Activated T-helper 17 cell treated with anti-CD3 and anti-CD28 coated beads, Interleukin-2, amount 50 U/mL, for 72 hours (primary cell): ENCODE measurements at places on chromosomes 11 and 22.
A peak's percentile ranks its signal among the peaks of the same experiment; 100 is the strongest.

- no peak for ATAC-seq
Observed at GRCh38 chr11:96033095-96033494, 109.2 kb upstream of the MTMR2 start.

DNA sequence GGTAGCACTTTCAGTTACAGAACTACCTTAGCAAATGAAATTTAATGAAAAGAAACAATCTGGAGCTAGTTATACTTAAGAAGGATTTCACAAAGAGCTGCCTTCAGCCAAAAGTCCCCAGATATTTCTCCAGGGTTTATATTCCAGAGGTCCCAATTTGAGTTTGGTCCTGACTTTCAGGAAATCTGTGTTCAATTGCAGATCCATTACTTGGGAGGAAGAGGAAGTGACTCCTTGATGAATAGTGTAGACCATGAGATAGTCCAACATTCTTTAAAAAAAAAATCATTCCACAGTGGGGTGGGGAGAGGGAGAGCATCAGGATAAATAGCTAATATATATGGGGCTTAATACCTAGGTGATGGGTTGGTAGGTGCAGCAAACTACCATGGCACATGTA lies 117.6 kb upstream of the ARHGAP20 start:
- no peak for ATAC-seq

DNA sequence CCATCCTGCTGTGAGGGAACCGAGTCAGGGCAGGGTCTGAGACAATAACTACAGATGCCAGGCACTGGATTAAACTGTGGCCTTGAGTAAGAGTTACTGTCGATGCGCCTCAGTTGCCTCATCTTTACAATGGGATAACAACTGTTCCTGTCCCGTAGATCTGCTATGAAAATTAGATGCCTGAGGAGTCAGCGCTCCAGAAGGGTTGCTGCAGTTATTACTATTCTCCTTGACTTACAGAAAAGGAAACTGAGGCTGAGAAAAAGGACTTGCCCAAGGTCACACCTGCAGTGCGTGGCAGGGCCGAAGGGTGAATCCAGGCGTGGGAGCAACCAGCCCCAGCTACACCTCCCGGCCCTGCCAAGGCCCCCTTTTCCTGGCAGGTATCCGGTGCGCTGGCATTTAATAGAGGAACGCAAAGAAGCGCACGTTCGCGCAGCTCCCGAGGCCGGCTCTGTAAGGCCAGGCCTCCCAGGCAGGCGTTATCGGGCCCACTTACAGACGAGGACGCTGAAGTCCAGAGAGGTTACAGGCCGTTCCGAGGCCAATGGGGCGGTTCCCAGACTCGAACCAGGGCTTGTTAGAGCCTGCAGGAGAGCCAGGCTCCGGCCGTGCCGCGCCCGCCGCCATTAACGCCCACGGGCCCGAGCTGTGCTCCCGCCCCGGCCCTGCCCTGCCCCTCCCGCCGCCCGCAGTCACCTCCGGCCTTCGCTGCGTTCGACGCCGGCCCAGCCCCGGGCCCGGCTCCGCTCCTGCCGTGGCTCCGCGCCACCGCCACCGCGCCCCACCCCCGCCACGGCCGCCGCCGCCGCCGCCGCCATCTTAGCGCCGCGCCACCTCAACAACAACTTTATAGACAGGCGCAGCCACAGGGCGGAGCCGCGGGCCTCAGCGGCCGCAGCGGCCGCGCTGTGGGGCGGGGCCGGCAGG lies at the start of gene C11orf68:
Gene C11orf68 (minus strand): TSS at position 852 of the 930 bp plus-strand sequence. CDS start 31 bp downstream, at position 821.
- ATAC-seq: peak; percentile 81

DNA sequence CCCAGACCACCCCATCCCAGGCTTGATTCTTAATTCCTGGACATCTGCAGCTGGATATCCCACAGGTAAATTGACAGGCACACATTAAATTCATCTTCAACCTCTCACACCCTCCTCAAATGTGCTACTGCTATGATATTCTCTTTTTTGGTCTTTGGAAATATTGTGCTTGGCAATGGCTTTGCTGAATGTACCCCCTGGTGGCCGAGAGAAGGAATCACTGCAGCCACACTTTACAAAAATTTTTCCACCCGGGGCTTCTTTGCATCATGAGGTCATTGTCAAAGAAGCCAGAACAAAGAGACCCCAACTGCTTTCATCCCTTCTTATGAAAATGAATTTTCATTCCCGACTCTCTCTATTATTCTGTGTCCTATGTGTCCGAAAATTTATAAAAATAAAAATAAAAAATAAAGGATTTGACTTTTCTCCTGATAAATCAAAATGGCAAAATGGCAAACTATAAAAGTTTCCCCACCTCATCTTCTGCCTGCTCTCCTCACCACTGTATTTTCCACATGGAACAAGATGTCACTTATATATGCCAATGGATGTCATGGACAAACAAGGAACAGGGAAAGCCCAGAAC lies 15.0 kb upstream of the CYB5R2 start:
- ATAC-seq: no peak

DNA sequence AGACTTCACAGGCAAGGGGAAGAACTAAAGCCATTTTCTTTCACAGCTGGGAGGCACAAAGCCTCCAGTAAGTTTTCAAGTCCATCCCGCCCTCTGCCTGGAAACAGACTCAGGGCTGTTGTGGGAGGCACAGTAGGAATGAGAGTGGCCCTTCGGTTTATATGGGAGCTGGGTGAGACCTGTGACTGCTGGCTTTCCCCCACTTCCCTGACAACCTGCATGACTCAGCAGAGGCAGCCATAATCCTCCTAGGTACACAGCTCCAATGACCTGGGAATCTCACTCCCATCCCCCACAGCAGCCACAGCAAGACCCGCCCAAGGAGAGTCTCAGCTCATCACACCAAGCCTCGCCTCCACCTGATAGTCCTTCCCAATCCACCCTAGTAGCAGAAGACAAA lies 12.1 kb upstream of the TMEM45B start:
- ATAC-seq: no peak

GRCh38 chr11:37306563-37306962 lies 708.5 kb upstream of the RAG2 start:
- ATAC-seq: no peak

DNA sequence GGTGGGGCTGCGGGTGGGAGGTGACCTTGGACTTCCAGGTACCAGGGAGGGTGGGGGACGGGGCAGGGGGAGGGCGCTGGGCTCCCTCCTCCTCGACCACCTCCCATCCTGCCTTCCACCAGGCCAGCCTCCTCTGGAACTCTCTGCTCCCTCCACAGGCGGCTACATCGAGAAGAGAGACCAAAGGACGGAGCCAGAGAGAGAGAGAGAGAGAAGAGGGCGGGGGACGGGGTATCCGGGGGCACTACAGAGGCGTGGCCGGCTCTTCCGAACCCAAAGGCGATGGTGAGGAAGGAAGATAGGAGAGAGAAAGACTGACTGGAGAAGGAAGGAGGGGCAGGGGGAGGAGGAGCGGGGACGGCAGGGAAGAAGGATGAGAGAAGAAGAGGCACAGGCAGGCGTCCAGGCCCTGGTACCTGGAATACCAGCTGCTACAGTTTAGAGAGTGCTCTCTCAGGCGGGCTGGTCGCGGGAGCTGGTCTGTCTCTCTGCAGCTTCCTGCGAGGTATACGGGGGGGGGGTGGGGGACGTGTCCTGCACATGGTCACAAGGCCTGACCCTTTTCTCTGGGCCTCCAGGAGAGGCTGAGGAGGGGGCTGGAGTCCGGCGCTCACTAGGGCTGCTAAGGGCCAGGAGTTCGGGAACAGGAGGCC lies 38.0 kb downstream of the IGSF9B start:
- ATAC-seq: no peak

DNA sequence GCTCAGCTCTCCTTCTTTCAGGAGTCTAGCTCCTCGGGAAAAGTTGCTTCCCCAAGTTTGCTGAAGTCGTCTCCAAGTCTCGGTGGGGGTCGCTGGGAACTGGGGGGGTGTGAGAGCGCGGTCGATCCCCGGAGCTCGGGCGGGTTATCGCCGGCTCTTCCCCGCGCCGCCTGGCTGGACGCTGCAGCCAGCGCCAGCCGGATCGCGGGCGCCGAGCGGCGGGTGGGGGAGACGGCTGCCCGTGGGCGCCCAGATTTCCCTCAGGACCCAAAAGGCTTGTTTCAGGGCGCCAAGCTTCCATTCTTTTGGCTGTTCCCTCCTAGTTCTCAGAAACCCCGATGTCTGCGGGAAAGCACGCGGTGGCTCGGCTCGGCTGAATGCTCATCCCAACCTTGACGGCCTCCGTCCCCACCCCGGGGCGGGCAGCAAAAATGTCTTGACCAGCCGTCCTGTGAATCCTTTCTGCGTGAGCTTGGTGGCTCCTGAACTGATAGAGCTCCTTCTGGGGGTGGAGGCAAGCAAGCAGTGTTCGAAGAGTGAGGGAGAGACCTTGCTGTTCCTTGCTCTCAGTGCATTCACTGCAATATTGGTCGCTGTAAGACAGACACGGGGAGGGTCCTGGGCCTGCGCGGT lies 1.7 kb downstream of the ZBTB16 start:
- ATAC-seq: peak; percentile 6

DNA sequence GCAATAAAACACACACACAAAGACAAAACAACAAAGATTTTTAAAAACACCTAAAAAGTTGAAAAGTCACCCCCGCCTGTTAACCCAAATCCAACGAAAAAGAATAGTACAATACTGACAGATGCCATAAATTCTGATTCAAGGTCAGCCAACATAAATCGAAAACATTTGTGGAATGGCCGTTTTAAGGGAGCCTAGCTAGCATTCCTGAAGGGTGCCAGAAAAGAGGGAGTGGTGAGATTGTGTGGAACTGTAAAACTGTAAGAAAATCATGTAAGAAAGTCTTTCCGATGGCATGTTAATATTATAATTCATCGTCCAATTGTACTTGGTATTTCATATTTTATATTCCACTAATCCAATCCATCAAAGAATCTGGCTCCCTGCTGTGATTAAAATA lies 75.1 kb downstream of the RAB38 start:
- ATAC-seq: no peak

DNA sequence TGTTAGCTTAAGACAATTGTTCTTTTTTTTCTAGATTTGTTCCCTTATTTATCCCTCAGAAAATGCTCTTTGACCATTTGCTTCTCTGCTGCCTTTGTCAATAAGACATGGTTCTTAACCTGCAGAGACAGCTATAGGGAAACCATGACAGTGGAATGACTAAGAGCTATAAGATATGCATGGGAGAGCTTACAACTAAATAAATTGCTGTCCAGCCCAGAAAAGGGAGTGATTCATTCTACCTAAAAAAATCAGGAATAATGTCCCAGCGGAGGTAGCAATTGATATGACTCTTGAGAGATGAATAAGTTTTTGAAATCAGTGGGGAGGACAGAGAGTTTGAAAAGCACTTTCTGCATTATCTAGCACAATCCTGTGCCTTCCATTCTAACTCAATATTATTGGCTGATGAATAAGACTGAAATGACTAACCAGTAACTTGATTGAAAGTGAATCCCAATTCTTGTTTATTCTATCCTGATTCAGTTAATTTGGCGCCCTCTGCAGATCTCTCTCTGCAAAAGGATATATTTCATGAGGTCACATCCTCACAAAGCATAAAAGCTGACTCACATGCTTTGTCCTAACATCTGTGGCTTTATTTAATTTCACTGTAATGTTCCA lies 680.5 kb upstream of the API5 start:
- ATAC-seq: no peak

DNA sequence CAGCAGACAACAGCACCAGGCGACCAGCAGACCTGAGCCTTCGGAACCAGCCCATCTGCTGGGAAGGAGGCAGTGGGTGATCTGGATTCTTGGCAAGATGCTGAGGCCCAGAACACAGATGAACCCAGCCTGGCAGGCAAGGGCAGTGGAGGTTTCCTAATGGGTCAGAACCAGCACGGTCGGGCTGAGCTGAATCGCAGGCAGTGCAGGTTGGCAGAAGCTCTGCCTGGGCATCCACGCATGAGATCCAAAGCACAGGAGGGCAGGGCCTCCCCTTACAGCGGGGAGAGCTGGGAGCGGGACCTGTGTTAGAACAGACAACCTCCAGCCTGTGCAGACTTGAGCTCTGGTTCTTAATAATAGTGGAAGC lies 47.5 kb downstream of the DSCAML1 start:
- ATAC-seq: no peak

- no peak for ATAC-seq
Observed at GRCh38 chr11:62223095-62223494, 14.6 kb downstream of the SCGB2A1 start.

DNA sequence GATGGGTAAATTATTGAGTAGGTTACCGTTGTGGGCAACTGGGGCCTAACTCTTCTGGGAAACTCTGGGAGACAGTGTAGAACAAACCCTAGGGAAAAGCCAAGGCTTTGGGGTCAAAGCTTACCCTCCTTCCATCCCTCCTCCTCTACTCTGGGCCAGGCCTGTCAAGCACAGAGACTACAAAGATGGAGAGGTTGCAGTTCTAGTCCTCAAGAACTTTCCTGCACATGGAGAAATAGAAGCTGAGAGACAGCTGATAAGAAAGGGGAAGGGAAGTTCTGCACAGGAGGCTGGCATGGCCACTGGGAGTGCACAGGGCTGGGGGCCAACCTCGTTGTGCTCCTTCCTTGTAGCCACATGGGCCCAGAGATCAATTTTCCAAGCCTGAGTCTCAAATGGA lies 67.2 kb upstream of the ALX4 start:
- ATAC-seq: no peak

- no peak for ATAC-seq
Observed at GRCh38 chr11:92838759-92839310, 130.6 kb upstream of the MTNR1B start.

DNA sequence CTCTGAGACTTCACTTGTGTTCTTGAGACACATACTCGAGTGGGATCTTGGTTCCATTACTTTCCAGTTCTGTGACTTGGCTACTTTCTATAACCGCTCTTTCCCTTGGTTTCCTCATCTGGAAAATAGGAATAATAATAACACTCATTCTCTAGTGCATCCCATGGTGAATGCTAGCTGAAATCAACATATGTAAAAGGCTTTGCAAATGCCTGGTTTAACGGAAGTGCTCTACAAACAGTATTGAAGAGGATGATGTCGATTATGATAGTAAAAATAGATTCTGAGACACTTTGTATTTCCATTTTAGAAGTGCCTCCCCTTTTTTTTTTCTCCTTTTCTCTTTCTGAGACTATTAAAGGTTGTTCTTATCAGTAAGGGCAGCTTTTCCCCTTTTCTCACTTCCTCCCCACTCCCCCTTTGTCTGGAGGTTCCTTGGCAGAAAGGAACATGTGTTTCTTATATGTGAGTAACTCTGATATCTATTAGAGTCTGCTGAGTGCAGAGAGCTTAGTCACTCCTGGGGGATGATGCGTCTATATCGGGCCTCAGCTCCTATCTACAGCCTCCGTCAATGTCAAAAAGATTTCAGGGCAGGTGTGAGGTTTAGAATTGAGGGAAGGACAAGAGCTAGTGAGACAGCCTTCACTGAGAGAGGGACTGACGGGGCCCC lies 489.3 kb downstream of the NTM start:
- ATAC-seq: no peak

GRCh38 chr11:127939000-127939399 lies 648.4 kb downstream of the ETS1 start:
- no peak for ATAC-seq

- ATAC-seq: peak; percentile 76
Observed at GRCh38 chr11:111982019-111982464, 43.2 kb upstream of the DLAT start.

DNA sequence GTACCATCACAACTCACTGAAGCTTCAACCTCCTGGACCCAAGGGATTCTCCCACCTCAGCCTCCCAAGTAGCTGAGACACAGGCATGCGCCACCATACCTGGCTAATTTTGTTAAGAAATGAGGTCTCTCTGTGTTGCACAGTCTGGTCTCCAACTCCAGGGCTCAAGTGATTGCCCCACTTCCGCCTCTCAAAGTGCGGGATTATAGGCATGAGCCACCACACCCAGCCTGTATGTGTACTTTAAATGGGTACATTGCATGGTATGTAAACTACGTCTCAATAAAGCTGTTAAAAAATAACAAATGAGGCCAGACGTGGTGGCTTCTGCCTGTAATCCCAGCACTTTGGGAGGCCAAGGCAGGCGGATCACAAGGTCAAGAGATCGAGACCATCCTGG lies 36.2 kb upstream of the DDX6 start:
- ATAC-seq: no peak
